ENCODE measurements at places on chromosomes 2 and 18.

DNA sequence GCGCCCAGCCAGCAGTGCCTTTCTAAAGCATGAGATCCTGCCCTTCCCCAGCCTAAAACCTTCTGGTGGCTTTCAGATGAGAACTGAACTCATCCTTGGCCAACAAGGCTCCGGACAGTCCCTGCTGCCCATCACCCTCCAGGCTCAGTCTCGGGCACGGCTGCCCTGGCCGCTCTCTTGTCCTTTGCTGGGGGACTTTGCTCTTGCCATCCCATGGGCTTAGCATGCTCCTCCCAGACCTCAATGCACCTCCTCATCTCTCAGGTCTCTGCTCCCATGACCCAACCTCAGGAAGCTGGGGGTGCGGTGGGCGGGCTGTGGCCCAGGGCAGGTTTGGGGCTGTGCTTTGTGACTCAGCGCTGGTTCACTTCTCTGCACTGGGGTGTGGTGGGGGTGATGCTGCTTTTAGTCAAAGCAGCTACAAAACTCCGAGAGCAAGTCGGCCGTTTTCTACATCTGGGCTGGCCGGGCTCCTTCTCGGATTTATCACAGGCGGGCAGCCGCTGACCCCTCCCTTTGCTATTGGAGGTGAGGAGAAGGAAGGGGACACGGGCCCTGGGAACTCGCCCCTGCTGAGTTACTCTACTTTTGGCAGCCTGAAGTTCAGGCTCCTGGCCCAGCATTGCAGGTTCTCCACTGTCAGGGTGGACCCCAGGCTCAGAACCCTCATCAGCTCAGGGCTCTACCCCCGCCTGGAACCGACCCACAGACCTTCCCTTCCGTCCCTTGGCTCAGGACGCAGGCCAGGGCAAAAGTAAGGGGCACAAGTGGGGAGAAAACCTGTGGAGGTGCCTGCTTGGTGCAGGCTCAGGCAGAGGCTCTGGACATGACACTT, 90.6 kb upstream of the TAF1B start:
- DNase-seq: peak; percentile 89

DNA sequence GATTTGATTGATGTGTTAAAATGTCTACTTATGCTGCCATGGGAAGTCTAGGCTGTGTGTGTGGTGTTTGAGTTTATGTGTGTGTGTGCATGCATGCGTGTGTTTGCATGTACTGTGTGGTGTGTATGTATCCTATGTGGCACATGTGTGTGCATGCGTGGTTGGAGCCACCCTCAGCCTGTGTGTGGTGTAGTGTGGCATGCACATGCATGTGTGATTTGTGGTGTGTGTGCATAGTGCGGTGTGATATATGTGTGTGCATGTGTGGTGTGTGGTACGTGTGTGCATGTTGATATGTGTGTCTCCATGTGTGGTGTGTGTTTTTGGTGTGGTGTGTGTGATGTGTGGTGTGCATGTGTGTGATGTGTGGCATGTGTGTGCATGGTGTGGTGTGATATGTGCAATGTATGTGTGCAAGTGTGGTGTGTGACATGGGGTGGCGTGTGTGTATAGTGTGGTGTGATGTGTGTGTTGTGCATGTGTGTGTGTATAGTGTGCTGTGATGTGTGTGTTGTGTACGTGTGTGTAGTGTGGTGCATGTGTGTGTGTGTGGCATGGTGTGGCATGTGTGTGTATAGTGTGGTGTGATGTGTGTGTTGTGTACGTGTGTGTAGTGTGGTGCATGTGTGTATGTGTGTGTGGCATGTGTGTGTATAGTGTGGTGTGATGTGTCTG, 66.6 kb upstream of the HDAC4 start:
- DNase-seq: no peak

GRCh38 chr18:79501006-79501405, 105.3 kb downstream of the NFATC1 start:
- no peak for DNase-seq

DNA sequence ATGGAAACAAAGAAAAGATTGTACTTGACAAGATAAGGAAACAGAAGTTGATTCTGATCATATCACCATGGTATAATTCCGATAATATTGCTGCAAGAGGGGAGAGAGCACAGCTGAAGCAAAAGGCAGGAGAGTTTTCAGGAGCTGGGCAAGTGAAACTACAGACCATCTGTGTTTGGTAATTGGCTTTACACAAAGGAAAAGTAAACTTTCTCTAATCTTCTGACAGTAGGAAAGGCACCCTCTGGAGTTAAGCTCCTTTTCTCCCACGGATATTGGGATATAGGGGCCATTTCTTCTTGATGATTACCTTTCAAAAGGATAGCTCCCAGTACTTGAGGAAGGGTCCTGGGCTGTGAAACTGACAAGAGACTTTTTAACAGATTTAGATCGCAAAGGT, 29.9 kb upstream of the REG3A start:
- DNase-seq: no peak

DNA sequence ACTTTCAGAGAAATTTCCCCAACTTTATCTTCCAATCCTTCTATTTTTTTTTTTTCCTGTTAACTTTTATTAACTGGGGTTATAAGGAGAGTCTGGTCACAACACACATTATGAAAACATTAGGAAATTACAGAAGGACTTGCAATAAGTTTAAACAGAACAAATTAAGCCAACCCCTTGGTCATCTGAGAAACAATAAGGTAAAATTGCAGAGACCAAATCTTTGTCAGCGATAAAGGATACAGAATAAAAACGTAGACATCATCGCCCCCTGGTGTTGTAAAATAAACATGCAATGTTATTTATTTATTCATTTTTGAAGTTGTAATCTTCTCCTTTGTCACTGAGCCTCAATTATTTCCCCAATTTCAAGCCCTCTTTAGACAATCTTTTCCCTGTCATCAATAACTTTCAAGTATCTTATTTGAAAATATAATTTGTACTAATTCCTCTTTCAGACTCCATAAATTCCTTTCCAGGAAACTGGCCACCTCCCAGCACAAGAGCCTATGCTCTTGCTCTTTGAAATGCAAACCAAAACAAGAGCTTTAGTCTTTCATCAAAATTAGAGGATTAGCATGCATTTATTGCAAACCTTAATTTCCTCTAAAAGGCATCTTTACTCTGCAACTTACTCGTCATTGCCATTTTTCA, 19.5 kb downstream of the G6PC2 start:
- peak; percentile 87 for DNase-seq

- no peak for DNase-seq
Measured at GRCh38 chr2:96074156-96074555, 39.4 kb upstream of the GPAT2 start.

GRCh38 chr2:145076085-145076484, 556.2 kb upstream of the ZEB2 start:
- no peak for DNase-seq

DNA sequence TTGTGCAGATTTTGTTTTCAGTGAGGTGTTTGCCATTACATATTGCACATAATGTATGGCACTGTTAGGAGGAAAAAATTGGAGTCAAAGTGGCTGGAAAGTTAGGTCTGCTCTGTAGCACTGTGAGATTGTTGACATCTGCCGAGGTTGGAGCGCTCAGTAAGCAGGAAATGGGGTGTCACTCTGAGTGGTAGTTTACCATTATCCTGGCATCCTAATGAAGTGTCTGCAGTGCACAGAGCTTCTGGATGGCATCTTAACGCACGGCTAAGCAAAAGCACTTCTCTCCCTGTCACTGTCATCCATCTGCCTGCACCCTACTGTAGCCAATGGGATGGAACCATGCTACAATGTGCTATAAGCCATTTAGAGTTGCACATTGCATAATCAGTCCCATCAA, 561.9 kb downstream of the ARHGAP15 start:
- DNase-seq: no peak

DNA sequence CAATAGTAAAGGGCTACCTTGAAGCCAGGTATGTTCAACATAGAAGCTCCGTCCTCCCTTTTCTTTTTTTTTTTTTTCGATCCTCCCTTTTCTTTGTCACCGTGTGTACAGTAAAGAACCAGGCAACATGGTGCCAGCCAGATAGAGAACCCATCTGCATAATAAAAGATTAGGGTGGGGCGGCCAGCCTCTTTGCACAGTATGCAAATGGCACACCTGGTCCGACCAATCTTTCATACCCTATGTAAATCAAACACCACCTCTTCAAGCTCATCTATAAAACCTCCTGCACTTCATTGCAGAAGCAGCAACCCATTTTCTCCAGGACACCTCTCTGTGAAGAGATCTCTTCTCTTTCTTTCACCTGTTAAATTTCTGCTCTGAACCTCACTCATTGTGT, 7.3 kb upstream of the WDR33 start:
- no peak for DNase-seq

DNA sequence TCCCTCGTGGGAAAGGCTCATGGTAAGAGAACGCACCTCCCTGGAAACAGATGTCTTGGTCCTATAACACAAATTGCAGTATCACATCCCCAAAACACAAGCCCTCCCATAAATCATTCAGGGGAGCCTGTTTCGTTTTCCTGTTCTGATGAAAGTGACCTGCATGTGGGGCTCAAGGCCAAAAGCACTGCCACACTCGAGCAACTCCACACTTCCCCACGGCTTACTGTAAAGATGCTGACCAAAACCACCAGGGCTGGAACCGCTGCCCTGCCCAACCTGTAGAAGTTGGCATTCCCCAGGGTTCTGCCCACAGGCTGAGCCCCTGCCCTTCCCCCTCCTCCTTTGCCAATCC, 139.7 kb downstream of the BCL11A start:
- no peak for DNase-seq

DNA sequence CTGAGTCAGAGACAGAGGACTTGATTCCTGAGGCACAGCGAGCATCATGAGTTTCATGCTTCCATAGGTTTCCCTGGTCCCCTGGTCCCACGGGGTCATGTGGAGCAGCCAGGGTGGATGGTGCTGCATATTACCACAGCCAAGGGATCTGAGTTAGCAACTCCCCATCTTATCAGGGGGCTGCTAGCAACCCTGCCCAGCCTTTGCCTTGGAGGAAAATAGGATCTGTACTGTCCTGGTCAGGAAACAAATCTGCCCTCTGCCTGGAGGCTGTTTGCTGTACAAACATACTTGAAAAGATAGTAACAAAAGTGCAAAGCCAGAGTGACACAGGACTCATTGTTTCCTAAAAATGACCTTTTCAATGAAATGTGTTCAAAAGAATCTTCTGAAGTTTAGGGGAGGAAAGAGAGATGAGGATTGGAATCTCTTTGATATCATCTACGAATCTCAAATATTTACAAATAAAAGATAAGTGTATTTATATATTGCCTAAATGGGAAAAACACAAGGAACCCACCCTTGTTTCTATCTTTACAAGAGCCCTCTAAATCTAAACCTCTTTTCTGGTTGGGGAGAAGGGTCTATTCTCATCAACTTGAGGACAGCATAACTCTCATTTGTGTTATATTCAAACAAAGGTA, 194.8 kb downstream of the CD226 start:
- no peak for DNase-seq

DNA sequence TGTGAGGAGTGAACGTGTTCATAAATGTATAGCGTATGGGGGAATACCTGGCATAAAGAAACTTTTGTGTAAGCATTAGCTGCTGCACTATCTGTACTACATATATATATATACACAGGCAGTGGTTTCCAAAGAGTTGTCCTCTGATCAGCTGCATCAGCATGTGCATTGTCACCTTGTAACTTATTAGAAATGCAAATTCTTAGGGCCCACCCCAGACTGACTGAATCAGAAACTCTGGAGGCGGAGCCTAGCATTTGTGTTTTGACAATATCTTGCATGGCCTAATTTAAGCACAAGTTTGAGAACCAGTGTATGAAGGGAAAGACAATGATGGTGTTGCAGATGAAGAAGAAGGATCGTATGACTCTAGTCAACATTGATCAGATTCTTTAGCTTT, 299.5 kb downstream of the CCDC102B start:
- no peak for DNase-seq

GRCh38 chr2:113937501-113937900, 47.6 kb downstream of the ACTR3 start:
- DNase-seq: no peak

GRCh38 chr18:3910512-3910911, 460.5 kb downstream of the TGIF1 start:
- DNase-seq: no peak

DNA sequence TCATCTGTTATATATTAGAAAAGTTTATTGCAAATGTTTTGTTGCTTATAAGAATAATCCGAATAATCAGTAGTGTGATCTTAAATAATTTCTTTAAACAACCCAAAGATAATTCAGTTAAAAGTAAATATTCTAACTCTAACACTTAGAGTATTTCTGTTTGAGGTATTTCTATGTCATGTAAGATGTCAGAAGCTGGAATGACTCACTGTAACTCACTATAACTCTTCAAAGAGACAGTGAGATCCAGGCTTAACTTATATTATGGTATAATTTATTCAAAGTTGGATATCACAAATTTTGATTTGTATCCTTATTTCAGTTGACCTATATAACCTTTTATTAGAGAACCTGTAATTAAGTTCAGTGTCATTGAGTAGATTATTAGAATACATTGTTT, 6.9 kb downstream of the MBD5 start:
- DNase-seq: no peak

- DNase-seq: no peak
Measured at GRCh38 chr18:58257461-58257860, 213.4 kb downstream of the NEDD4L start.

GRCh38 chr2:161844822-161845221, 220.6 kb downstream of the SLC4A10 start:
- no peak for DNase-seq

- DNase-seq: no peak
Measured at GRCh38 chr18:30903566-30903965, 139.0 kb downstream of the DSC3 start.

DNA sequence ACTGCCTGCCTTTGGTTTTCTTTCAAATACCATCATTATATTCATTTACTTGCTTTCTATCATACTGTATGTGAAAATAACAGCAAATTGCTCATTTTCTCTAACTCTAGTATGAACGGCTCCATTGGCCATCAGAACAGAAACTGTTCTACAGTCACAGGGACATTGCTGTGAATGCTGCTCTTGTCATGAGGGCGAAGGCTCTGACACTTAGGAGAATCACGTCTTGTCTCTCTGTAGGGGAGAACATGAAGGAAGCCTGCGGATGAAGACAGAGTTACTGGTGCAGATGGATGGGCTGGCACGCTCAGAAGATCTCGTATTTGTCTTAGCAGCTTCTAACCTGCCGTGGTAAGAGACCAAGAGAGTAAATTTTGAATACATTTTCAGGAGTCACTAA, 41.7 kb upstream of the ELOA2 start:
- no peak for DNase-seq

DNA sequence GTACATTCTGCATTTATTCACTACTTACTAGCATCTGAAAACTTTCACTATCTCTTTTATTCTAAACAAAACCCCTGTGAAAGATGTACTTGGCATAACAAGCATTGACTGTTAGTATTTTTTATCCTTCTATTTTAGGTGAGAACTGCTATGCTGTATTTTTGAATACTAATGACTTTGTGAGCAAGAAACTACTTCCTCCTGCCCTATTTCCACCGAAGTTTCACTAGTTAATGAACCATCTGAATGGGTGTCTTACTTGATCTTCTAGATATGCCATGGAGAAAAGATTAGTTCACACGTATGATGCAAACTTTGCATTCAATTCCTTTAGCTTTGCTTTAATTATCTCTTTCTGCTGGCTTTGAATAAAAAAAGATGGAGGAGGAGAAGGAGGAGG, 68.1 kb downstream of the EPHA4 start:
- no peak for DNase-seq

GRCh38 chr2:144328938-144329337, 191.0 kb downstream of the ZEB2 start:
- no peak for DNase-seq
